Osteoblast (primary cell): ENCODE measurements at places on chromosomes 3 and 15. TPM values are rescaled to one million over a fixed set of nuclear protein-coding genes. Genes with fewer than 3 reads are reported as not detected.

The GOLGA8N gene
- 4.7 and 5.0 TPM in 2 replicates for total RNA-seq

The PPARG gene
- 7.2 and 9.4 TPM in 2 replicates for total RNA-seq

The CLRN1 gene
- not detected in 2 replicates for total RNA-seq

The ZNF502 gene
- total RNA-seq, result 4.0 and 4.7 TPM in 2 replicates

The AP3B2 gene
- total RNA-seq, result under 0.01 and 0.36 TPM in 2 replicates

The AGTR1 gene
- 10.5 and 13.3 TPM in 2 replicates for total RNA-seq
